ENCODE measurements at places on chromosomes 3 and 15.
A peak's percentile ranks its signal among the peaks of the same experiment; 100 is the strongest.

DNA sequence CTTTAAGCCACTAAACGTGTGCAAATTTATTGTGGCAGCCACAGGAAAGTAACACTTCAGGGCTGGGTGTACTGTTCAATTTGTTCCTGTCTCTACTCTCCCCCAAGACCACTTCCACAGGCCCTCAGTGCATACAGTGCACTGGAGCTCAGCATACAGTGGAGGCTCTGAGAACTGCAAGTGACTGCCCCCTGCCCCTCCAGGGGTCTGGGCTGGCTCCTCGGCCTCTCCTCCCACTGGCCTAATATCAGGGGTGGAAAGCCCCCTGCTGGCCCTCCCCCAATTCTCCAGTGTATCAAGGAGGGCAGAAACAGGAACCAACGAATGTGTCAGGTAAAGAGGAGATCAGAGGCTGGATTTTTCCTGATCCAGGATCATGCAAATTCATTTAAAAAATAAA is 19.9 kb upstream of the HEG1 start:
- DNase-seq = no peak

GRCh38 chr3:19348941-19349564 is 200.7 kb downstream of the KCNH8 start:
- no peak for DNase-seq

GRCh38 chr3:31945738-31946052 is 35.4 kb downstream of the OSBPL10 start:
- no peak for DNase-seq

- DNase-seq = peak; percentile 82
Measured at GRCh38 chr3:72152551-72153476, 367.9 kb upstream of the PROK2 start.

GRCh38 chr3:8625991-8626390 is 18.6 kb downstream of the SSUH2 start:
- DNase-seq = no peak

- no peak for DNase-seq
Measured at GRCh38 chr15:50109076-50109987, 9.7 kb downstream of the ATP8B4 start.

DNA sequence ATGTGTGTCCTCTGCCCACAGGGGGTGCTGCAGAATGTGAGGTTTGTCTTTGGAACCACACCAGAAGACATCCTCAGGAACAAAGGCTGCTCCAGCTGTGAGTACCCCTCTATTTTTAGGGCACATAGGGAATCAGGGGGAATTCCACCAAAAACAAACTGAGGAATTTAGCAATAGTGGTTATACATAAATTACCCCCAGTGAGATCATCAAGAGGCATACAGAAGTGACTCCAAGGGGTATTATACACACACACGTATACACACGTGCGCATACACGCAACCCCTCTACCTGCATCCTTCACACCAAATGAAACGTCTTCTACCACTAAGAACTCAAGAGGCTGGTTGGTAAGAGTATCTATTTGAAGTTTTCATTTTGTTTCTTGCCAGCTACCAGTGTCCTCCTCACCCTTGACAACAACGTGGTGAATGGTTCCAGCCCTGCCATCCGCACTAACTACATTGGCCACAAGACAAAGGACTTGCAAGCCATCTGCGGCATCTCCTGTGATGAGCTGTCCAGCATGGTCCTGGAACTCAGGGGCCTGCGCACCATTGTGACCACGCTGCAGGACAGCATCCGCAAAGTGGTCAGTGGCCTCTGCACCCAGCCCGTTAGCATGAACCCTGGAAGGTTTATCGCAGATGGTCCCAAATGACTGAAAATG is 2.9 kb downstream of the THBS1 start:
- no peak for DNase-seq

DNA sequence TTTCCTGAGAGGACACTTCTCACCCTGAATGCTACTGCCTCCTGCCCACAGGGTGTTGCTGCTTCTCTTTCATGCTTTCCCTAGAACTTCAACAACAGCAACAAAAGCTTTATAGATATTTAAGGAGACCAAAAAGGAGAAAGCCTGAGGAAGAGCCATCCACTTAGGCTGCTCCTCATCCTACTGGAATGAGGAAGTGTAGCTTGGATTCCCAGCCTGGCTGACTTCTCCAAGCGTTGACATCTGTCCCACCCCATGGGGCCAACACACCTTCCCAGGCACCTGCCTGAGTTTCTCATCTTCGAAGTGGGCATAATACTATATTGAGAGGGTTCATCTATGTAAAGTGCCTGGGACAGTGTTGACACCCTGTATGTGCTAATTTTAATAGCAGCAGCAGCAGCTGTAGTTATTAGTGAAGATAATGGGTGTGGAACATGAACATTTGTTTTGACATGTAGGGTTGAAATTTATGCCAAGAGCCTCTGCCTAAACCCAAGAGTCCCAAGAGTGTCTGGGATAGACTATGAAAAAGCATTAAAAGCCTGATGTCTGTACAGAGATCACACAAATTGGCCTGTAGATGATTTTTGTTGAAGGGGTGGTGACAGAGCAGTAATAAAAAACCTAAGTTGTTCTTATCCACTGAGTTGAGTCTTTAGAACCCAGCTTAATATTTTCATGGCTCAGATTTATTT is 96.5 kb upstream of the PIAS1 start:
- DNase-seq = no peak

- no peak for DNase-seq
Measured at GRCh38 chr15:64144565-64145281, 6.8 kb upstream of the SNX22 start.

DNA sequence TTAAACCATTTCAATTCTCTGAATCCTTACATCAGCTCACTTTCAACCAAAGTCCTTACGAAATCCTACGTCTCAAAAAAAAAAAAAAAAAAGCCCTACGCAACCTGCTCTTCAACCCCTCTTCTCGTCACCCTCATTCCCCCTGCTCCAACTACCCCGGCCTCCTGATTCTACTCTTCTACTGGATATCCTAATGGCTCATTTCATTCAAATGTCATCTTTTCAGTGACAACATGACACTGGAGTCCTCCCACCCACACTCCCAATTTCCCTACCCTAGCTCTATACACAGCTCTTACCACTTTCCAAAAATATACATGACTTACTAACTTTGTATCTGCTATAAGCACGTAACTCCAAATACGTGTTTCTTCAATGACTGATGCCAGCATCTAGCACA is 11.5 kb downstream of the UBP1 start:
- DNase-seq = no peak

DNA sequence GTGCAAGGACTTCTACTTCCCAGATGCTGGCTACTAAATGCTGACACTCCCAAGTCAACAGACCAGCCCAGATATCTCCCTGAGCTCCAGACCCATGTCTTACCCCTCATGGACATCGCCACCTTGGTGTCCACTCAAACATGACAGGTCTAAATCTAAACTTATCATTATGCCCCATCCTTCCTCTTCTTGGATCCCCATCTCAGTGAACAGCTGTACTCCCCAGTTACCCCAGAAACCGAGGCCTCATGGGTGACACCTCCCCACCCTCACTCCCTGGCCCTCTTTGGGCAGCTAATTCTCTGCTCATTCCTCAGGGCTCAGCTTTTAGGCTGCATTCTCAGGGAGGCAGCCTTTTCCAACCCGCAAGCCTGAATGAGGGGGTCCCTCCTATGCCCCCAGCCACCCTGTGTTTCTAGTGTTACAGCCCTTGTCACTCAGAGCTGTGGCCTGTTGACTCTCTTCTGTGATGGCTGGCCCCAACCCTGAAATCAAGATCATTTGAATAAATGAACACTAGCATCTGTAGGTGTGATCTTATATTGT is 5.4 kb downstream of the EHD4 start:
- DNase-seq = peak; percentile 8

DNA sequence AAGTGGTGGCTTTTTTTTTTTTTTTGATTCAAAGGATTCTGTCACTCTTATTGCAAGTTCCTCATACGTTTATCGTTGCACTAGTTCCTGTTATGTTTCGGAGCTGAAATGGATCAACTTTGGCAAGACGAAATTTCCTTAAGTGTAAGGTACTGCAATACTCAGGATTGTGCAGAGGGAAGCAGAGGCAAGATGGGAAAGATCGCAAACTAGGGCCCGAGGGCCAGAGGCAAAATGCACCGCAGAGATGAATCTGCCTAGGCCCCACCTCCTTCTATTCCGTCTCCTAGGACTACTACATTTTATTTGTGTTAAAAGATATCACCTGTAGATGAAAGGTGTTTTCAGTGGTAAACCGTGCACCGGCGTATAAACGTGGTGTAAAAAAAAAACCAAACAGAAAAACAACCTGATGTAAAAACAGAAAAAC is 331 bp downstream of the RNU6-1 start:
- DNase-seq = no peak

GRCh38 chr3:197006860-197007259 is 22.8 kb downstream of the MELTF start:
- DNase-seq = no peak

Data from left forelimb (tissue), 1 donor.